ENCODE measurements at places on chromosomes 4 and X. TPM values are rescaled to one million over a fixed set of nuclear protein-coding genes. Genes with fewer than 3 reads are reported as not detected.

Gene RAB39B
- 5.4 TPM for total RNA-seq

GRCh38 chr4:150355858-150356455 is 226.0 kb upstream of the MAB21L2 start:
- DNase-seq, result no peak

Gene SMAD1
- total RNA-seq, result 39.2 TPM

DNA sequence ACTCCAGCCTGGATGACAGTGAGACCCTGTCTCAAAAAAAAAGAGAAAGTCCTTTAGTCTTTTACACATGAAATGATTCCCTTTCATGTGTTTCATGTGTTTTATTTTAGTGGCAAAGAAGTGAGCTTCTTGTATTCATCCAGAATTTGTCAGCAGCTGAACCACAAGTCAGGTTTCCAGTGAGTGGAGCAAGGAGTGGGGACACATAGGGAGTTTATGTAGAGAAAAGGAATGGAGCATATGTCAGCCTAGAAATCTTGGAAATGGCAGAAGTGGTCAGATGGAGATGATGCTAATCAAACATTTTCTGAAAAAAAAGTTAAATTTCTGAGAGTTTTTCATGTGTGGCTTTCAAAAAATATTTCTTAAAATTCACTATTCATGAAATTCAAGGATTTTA is 383.0 kb upstream of the GATB start:
- no peak for DNase-seq

DNA sequence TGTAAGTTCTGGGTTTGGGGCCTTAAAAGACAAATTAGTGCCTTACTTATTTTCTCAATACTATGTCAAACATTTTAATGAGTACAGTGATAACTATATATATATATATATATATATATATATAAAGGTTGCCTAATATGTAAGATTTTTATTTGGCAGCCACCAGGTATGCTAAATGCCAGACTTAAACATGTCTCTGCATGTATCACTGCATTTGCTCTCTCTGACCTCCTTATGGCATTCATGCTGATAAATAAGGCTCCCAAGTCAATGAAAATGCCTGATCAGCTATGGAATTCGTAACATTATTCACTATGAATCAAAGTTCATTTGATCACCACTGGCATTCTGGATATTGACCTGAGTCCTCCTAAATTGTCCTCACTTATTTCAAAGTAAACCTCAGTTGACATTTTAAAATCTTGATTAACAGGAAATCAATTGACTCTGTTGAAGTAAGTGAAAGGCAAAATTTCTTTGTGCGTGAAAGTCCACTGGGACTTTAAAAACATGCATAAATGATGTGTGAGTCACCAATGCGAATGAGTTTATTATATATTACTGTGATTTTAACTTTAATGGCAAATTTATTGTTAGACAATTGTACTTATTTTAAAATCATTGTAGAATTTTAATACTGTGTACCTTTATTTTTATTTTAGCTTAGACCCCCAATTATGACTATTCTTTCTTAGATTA is 29.2 kb upstream of the AREG start:
- no peak for DNase-seq

Gene IL21
- not detected for total RNA-seq

Gene ITM2A
- not detected for total RNA-seq

DNA sequence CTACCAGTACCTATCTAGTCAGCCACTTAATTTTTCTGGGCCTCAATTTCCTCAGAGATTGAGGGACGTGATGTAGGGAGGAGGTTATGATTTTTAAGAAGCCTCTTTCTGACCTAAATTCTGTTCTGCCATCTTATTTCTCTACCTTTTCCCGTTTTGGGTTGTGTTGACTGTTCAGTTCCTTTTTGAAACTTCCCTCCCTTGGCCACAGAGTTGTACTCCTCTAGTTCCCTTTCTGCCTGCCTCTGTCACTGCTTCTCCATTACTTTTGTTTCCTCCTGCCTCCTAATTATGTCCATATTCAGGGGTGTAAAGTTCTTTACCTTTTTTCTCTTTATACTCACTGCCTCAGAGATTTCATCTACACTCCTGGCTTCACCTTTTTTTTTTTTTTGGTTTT is 25.4 kb downstream of the CLCN5 start:
- no peak for DNase-seq

Gene LAMP2
- total RNA-seq, result 115 TPM

- DNase-seq, result no peak
These were observed 549 bp upstream of the XG start for GRCh38 chrX:2751291-2751690.

Gene CYLC1
- total RNA-seq, result not detected

GRCh38 chr4:81573840-81574239 is 102.1 kb upstream of the RASGEF1B start:
- no peak for DNase-seq

Gene FGG
- not detected for total RNA-seq

GRCh38 chrX:24410514-24411189 is 50.2 kb downstream of the SUPT20HL1 start:
- DNase-seq, result no peak

Gene RASSF6
- total RNA-seq, result 7.0 TPM

Gene NKX6-1
- total RNA-seq, result 0.89 TPM

GRCh38 chrX:48957477-48957826 is at the start of gene OTUD5:
TSS of gene OTUD5 (minus strand) at chrX:48957607. CDS start at chrX:48957570, 37 bp downstream.
- no peak for DNase-seq

- peak; percentile 26 for DNase-seq
These were observed 260.9 kb downstream of the GLUD2 start for GRCh38 chrX:121308276-121308805.

GRCh38 chr4:7294176-7294756 is 101.9 kb downstream of the SORCS2 start:
- no peak for DNase-seq

GRCh38 chr4:104486716-104487504 is 7.8 kb downstream of the CXXC4 start:
- DNase-seq, result no peak

DNA sequence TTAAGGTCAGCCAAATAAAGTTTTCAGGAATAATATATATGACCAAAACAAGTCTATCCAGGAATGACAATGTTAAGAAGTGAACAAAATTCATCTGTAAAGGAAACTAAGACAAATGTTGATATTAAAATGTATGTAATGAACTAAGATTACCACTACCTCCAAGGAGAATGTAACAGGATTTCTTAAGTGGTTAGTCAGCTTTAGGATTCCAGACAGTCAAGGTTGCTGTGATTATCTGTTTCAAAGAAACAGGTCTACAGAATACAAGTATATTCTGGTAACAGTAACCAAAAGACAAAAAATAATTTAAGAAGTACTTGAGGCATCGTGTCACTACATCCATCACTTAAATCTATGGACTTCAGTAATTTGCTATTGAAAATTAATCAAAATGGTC is 172.8 kb downstream of the SCFD2 start:
- DNase-seq, result no peak

DNA sequence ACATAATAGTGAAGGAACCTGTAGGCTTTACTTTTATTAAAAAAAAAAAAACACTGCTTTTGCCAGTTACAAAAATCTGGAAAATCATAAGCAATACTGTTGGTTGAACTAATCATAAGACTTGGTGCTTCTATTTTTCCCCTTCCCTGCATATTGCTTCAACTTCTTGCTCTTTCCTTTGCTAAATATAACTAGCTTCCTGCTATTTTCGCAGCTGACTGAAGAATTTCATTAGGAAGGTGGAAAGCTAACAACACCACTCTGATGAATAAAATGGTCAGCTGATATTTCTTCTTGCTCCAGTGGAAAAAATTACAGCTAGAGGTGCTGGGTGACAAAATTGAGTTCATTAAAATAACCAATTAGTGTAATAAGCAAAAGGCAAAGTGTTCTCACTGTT is 39.3 kb downstream of the MEPE start:
- DNase-seq, result no peak

Gene RNF212
- total RNA-seq, result 13.0 TPM

- no peak for DNase-seq
These were observed 151.6 kb upstream of the ZC4H2 start for GRCh38 chrX:65127842-65128241.

- DNase-seq, result no peak
These were observed 48.1 kb upstream of the DHRSX start for GRCh38 chrX:2548711-2549423.

DNA sequence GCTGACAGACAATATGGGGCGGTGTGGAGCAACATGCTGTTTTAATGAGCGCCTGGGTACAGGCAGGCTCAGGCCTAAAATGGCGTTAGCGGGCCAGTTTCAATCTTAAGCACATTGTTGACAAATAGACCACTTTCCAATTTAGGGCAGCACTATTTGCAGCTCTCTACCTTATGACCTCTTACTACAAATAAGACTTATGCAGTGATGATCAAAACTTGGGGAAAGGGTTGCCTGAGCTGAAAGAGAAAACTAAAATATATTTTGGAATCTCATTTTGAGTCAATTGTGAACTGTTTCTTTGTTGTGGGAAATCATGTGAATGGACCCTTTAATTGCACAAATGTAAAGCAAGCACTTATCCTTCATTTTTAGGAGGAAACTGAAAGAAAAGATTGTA is 25.5 kb upstream of the GPAT3 start:
- DNase-seq, result no peak

DNA sequence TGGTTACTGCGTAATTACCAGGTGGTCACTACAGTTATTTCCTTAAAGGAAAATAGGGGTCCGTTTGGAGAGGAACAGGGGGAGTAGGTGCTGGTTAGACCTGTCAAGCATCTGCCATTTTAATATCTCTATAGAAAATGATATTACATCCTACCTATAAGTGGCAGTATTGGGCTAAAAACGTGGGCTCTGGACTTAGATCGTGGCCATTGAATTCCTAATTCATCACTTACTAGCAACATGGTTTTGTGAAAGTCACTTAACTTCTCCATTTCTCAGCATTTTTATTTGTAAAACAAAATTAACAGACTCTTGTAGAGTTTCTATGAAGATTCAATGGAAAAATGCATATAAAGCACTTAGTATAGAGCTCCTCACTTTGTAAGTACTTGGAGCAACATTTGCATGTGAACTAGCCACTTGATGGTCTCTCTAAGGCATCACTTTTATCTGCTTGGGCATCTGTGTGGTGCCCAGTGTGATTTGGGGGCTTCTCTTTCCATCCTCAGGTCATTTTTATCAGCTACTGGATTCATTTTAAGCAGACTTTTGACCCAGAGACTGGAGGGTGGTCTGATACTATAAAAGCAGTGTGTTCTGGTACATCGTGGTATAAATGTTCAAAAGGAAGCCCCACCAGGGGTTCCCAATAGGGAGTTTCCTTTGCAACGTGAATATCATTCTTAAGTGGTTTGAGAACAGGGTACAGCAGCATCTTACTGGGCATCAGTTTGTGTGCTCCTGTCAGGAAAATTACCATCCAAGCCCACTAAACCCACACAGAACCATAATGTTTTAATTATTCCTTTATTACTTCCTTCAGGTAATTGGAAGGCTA is 42.7 kb upstream of the RASSF6 start:
- DNase-seq, result no peak

- DNase-seq, result no peak
These were observed 38.0 kb upstream of the SPARCL1 start for GRCh38 chr4:87567191-87567590.

Gene USP26
- not detected for total RNA-seq

GRCh38 chr4:102104278-102104677 is 241.0 kb downstream of the SLC39A8 start:
- DNase-seq, result no peak

DNA sequence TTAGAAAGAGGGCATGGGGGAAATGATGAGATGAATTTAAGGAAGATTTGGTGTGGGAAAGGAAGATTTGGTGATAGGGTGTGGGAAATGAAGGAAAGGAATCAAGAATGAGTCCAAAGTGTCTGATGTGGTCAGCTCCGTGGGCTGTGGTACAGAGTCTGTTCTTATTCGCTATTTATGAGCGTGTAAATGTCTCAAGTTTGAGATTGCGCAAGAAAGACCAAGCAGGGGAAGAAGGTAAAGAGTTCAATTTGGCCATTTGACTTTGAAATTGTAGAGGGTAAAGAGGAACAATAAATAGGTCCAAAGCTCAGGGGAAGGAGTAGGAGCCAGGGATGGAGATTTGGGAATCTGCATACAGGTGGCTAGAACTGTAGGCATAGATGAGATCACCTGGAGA is 11.3 kb upstream of the SMS start:
- no peak for DNase-seq

DNA sequence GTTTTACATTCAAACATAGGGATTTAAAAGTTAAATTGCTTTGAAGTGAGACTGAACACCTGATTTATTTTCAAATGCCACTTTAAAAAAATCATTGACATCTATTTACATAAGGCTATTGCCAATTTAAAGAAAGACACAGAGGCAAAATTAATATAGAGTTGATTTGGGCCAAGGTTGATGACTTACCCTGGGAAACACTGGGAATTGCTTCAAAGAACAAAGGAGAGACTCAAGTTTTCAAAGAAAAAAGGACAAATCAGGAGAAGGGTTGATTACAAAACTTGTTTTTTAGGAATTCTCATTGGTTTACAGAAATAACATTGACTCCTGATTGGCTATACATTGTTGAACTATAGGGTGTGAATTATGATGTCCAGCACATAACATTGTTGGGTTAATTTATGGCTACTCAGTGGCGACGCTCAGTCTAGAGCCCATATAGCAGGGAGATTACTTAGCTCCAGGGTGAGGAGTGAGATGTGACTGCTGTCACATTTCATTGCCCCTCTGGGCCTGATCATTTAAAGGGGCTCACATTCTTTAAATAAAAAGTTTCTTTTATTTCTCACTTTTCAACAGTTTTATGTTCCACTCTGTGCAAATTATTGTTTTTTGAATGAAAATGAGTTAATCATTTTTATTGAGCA is 184.6 kb downstream of the SPATA18 start:
- no peak for DNase-seq

Gene HS3ST1
- total RNA-seq, result 2.4 TPM

All from kidney epithelial cell (primary cell).